ENCODE measurements at places on chromosomes 1 and 21.

DNA sequence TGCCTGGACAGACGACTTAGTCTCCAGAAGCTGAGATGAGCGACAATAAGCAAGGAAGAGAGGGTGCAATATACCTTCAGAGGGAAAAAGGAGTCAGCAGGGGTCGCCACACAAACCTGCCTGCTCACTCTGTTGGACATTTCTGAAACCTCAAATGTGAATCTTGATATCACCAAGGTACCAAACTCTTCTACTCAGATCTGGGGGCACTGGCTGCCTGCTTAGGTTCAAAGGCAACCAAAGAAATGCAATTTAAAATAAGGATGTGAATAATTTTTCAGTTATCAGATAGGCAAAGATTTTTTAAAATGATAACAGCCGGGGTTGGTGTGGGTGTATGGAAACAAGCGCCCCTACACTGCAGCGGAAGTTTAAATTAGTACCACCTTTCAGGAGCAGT, 164.2 kb downstream of the HIVEP3 start:
- no peak for DNase-seq

GRCh38 chr1:245566134-245566533, 411.3 kb downstream of the KIF26B start:
- no peak for DNase-seq

DNA sequence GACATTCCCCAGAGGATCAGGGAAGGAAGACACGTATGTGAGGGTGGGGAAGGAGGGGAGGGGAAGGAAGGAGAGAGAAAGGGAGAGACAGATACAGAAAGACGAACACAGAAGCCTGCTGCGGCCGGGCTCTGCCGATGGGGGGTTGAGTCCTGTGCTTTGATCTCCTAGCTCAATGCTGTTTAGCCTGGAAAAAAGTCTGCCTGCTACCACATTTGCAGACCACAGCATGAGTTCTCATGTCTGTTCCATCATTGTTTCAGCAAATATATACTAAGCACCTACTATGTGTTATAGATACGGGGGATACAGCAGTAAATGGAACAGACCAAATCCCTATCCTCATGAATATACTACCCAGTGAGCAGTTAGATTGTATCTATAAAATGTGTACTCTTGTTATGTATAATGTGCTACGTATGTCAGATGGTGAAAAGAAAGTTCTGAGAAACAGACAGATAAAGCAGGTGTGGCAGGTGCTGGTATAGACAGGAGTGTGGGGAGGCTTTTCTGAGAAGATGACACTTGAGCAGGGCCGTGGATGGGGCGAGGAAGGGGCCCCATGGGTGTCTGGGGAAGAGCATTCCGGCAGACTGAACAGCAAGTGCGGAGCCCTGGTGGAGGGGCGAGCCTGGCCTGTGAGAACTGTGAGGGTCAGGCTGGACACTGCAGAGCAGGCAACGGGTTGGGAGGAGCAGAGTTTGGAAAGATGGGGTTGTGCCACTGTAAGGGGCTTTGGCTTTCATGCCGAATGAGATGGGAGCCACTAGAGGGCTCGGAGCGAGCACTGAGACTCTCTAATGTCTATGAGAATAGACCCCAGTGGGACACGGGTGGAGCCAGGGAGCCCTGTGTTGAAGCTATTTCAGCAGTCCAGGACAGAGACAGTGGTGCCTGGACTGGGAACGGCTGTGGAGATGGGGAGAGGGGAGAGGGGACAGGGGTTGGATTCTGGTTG, 34.1 kb downstream of the KIAA1614 start:
- no peak for DNase-seq

- DNase-seq, result no peak
These were observed 56.4 kb downstream of the OSBPL9 start for GRCh38 chr1:51673279-51673678.

GRCh38 chr21:43696214-43696613, 22.7 kb upstream of the PDXK start:
- no peak for DNase-seq

DNA sequence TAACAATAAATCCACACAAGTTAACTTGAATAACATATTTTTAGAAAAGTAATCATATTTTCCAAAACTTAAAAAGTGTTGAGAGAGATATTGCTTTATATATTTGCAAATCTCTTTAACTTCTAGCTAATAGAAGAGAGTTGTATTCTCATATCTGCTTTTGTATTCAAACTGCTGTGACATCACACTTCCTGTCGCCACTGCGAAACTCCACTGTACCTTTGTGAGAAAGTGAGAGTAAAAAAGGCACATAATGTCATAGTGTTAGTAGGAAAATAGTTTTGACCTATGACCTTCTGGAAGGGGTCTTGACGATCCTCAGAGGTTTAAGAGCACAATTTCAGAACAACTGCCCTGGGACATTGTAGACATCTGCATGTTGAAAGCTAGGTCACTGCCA, 21.6 kb downstream of the AK5 start:
- DNase-seq, result no peak

DNA sequence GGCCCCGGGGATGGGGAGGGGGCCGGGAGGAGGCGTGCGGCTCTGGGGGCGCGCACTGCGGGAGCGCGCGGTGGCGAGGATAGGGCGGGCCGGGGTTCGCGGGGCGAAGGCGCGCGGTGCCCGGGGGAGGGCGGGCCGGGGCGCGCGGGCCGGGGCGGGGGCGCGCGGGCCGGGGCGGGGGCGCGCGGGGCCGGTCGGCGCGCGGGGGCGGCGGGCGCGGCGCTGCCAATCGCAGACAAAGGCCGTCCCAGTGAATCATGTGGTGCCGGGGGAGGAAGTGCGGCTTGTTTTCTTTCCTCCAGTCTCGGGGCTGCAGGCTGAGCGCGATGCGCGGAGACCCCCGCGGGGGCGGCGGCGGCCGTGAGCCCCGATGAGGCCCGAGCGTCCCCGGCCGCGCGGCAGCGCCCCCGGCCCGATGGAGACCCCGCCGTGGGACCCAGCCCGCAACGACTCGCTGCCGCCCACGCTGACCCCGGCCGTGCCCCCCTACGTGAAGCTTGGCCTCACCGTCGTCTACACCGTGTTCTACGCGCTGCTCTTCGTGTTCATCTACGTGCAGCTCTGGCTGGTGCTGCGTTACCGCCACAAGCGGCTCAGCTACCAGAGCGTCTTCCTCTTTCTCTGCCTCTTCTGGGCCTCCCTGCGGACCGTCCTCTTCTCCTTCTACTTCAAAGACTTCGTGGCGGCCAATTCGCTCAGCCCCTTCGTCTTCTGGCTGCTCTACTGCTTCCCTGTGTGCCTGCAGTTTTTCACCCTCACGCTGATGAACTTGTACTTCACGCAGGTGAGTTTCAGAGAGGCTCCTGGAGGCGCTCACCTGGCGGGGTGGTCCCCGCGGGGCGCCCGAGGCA, at the start of gene GPR137B:
TSS of gene GPR137B (plus strand) at position 287 of the 851 bp plus-strand sequence. CDS start at position 371, 84 bp downstream.
- peak; percentile 32 for DNase-seq

DNA sequence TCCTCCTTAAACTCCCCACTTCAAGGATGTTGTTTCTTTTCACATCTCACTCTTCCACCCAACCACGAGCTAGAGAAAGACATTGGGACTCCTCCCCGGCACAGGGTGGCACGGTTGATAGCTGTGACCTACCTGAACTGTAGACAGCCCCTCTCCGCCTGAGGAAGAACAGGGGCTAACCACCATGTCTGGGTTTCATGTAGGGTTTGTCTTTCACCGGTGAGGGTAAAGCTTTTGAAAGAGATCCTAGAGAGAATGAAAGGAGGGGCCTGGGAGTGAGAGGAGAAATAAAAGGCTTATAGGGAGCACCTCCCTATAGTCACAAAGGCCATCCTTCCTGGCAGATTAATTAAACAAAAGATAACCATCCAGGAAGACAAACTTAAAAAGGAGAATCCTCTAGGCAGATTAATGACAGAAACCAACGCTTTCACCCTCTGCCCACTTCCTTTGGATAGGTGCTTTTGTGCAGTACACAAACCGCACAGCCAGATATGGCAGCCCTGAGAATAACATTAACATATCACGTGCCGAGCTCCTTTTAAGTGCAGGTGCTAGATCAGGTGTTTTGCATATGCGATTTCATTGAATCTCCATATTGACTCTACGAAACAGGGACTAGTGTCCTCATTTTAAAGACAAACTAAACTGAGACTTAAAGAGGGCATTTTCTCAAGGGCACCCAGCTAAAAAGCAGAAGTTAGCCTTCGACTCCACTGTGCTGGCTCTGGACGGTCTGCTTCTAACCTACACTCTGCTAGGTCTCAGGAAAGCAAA, 178.1 kb upstream of the RUNX1 start:
- no peak for DNase-seq

DNA sequence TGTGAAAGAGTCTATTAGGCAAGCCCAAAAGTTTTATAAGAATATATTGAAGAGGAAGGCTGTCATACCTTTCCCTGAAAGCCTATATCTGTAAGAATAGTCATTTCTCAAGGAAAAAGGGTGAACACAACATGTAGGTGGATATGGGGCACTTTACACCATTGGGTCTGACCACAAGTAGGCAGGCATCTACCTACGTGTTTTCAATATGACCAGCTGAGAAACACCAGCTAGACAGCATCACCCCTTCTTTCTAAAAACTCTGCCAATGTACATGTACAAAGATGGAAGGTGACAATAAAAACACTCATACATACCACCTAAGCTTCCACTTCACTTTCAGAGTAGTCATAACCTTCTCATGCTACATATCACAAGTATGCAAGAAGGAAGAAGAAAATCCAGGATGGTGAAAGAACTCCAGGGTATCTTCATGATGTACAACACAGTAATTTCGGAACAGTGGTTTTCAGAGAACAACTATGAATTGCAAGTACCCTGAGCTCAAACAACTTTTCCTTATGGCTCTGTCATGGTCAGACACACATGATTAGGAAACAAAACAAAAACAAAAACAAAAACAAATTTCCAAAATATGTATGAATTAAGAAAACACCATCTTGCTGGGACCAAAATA, 98.5 kb upstream of the ADGRL2 start:
- DNase-seq, result no peak

- DNase-seq, result no peak
These were observed 11.7 kb upstream of the HES5 start for GRCh38 chr1:2541619-2542245.

- DNase-seq, result no peak
These were observed 29.0 kb upstream of the HTR1D start for GRCh38 chr1:23246274-23246673.

- no peak for DNase-seq
These were observed 590 bp downstream of the FOXJ3 start for GRCh38 chr1:42334240-42335049.

- DNase-seq, result no peak
These were observed 308.8 kb downstream of the SMYD3 start for GRCh38 chr1:246198115-246198816.

GRCh38 chr1:18639368-18640055, 8.9 kb downstream of the PAX7 start:
- DNase-seq, result no peak

GRCh38 chr21:26115899-26116298, 54.7 kb downstream of the APP start:
- DNase-seq, result no peak

DNA sequence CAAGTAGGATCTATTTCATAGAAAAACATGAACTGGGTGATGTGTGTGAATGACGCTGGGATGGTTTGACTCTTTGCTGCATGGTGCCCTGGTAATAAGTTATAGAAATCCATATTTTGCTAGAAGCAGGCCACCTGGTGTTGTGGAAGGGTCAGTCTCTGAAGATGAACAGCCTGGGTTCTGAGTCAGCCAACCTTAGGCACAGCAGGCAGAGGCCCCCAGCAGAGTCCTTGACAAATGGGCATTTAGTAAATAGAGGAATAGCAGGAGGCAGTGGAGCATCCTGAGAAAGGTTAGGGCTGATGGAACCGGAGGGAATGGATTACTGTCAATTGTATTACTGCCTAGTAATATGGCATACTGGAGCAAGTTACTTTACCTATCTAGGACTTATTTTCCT, 20.9 kb downstream of the FGGY start:
- no peak for DNase-seq

GRCh38 chr1:45863218-45863617, 59.8 kb downstream of the MAST2 start:
- no peak for DNase-seq

- DNase-seq, result no peak
These were observed 27.7 kb downstream of the CDC42 start for GRCh38 chr1:22080191-22080590.

- DNase-seq, result no peak
These were observed 18.4 kb downstream of the OLIG1 start for GRCh38 chr21:33088384-33088783.

DNA sequence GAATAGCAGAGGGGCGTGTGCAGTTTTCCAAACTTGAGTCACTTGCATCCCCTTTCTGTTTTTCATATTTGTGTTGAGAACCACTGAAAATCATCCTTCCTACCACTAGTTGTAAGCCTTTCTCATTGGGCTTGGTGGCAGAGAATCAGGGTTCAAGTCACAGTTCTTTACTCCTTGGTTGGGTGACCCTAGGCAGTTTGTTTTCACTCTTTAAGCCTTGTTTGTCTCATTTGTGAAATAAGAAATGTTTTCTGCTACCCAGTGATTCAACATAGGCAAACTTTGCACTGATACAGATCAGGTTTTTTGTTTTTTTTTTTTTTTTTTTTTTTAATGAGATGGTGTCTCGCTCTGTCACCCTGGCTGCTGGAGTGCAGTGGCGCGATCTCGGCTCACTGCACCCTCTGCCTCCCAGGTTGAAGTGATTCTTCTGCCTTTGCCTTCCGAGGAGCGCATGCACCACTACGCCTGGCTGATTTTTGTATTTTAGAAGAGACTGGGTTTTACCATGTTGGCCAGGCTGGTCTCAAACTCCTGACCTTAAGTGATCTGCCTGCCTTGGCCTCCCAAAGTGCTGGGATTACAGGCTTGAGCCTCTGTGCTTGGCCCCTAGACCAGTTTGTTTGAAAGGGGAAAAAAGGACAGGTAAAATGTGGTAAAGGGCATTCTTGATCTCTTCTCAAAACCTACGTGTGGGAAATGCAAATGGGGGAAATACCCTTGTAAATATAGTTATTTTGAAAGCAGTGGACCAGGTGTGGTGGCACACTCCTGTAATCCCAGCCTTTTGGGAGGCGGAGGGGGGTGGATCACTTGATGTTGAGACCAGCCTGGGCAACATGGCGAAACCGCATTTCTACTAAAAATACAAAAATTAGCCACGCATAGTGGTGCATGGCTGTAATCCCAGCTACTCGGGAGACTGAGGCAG, 3.2 kb downstream of the CLIC4 start:
- DNase-seq, result no peak

- DNase-seq, result no peak
These were observed 313.1 kb downstream of the TGFB2 start for GRCh38 chr1:218658269-218658668.

DNA sequence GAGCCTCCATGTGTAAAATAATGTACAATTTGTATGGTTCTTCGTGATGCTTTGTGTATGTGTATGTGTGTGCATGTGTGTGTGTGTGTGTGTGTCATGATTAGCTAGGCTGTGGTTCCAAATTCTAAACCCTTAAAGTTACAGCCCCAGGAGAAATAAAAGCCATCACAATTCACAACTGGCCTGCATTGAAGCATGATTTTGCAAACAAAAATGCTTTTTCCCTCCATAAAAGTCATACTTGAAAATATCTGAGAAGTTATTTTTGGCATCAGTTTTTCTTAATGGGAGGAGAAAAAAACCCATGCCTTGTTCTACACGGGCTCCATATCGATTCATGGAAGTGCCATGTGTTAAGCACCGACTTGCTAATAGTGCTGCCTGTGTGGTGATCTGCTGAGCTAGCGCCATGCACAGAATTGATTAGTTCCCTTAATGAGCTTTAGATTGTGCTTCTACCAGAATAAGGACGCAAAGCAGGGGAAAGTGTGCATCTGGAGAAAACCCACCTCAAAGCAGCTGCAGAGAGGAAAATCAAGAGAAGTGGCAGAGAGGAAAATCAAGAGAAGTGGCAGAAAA, 207.3 kb downstream of the DSCAM start:
- DNase-seq, result no peak

All from SIG-M5 (cell line).